ENCODE measurements at places on chromosomes 2 and 18. TPM values are rescaled to one million over a fixed set of nuclear protein-coding genes. Genes with fewer than 3 reads are reported as not detected.

MRO gene
- total RNA-seq, result not detected

SIX3 gene
- not detected for total RNA-seq

SEPTIN2 gene
- total RNA-seq, result 281 TPM

RNU2-63P gene
- 13.3 TPM for total RNA-seq

MSGN1 gene
- not detected for total RNA-seq

C1QL2 gene
- total RNA-seq, result not detected

SMAD7 gene
- total RNA-seq, result 24.5 TPM

CNDP1 gene
- total RNA-seq, result not detected

BIN1 gene
- total RNA-seq, result 157 TPM

CD207 gene
- not detected for total RNA-seq

C1GALT1C1L gene
- total RNA-seq, result not detected

NAT8 gene
- not detected for total RNA-seq

FOXD4L1 gene
- total RNA-seq, result 0.22 TPM

GDF7 gene
- total RNA-seq, result not detected

CHRNA1 gene
- total RNA-seq, result not detected

CD302 gene
- total RNA-seq, result 0.50 TPM

REG3A gene
- total RNA-seq, result not detected

NBAS gene
- 42.4 TPM for total RNA-seq

CIB4 gene
- total RNA-seq, result not detected

CIDEA gene
- total RNA-seq, result not detected

DOCK10 gene
- 240 TPM for total RNA-seq

LRRC30 gene
- not detected for total RNA-seq

MC4R gene
- total RNA-seq, result not detected

ST6GAL2 gene
- not detected for total RNA-seq

EMILIN1 gene
- 1.1 TPM for total RNA-seq

BBS5 gene
- 1.4 TPM for total RNA-seq

ANO7 gene
- total RNA-seq, result 0.77 TPM

ANKRD23 gene
- 15.2 TPM for total RNA-seq

EFEMP1 gene
- total RNA-seq, result not detected

HMSD gene
- total RNA-seq, result 1.2 TPM

CFAP221 gene
- total RNA-seq, result not detected

SERPINB4 gene
- total RNA-seq, result not detected

CDH7 gene
- total RNA-seq, result not detected
